ENCODE measurements at places on chromosomes 12 and 14. TPM values are rescaled to one million over a fixed set of nuclear protein-coding genes. Genes with fewer than 3 reads are reported as not detected.

TBX5 gene
- total RNA-seq: 8.4 TPM

GRCh38 chr12:4909734-4910501 is at the start of gene KCNA1:
Gene KCNA1, plus strand, starts transcription at chr12:4909905. Its CDS starts 1,474 bp downstream, at chr12:4911379.
- peaks cover 7% of the 10 kb centered on the region for H3K36me3 ChIP-seq
- peak within 1 kb of the TSS; percentile 64 for H3K4me3 ChIP-seq
- H3K27me3 ChIP-seq: peaks cover 48% of the 10 kb centered on the region
- no peak for DNase-seq
- no peak within 1 kb of the TSS for H3K27ac ChIP-seq
- peaks cover 17% of the 10 kb centered on the region for H3K4me1 ChIP-seq

DNA sequence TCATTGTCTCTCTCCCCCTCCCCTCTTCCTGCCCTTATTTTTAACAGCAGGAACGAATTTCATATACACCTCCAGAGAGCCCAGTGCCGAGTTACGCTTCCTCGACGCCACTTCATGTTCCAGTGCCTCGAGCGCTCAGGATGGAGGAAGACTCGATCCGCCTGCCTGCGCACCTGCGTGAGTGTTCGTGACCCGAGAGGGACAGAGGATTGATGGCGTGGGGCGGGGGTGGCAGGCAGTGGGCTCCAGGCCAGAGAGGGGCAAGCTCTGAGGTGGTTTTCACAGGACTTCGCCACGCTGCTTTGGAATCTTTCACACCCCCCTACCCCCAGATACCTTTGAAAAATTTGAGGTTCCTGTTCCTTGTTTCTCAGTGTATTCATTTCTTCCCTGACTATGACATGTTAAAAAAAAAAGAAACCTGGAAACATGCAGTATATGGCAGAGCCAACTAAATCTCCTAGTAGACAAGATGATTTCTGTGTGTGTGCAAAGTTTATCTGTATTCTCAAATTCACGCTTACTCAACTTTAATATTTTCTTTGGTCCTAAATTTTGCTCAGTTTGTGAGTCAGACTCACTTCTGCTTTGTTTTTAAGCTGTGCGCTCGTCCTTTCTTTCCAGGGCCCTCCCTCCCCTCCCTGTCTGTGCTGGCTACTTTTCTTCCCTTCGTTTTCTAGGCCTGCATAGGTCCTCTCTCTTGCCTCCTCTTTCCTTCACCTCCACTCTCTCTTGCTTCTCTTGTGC is 103.1 kb downstream of the ETV6 start:
- peaks cover 6% of the 10 kb centered on the region for H3K4me1 ChIP-seq
- no peak overlapping the region for H3K27ac ChIP-seq
- no peak for DNase-seq

- H3K36me3 ChIP-seq: peaks cover 58% of the 10 kb centered on the region
- H3K4me3 ChIP-seq: no peak overlapping the region
- H3K27me3 ChIP-seq: no peaks in the 10 kb centered on the region
- no peaks in the 10 kb centered on the region for H3K4me1 ChIP-seq
These were observed 52.2 kb downstream of the SPATA7 start for GRCh38 chr14:88437658-88438057.

GRCh38 chr12:121432740-121433480 is 33.0 kb downstream of the RNF34 start:
- H3K27me3 ChIP-seq: no peaks in the 10 kb centered on the region
- H3K4me3 ChIP-seq: no peak overlapping the region
- peaks cover 74% of the 10 kb centered on the region for H3K36me3 ChIP-seq
- H3K4me1 ChIP-seq: no peaks in the 10 kb centered on the region
- H3K27ac ChIP-seq: no peak overlapping the region

CSRNP2 gene
- 49.0 TPM for total RNA-seq

DNA sequence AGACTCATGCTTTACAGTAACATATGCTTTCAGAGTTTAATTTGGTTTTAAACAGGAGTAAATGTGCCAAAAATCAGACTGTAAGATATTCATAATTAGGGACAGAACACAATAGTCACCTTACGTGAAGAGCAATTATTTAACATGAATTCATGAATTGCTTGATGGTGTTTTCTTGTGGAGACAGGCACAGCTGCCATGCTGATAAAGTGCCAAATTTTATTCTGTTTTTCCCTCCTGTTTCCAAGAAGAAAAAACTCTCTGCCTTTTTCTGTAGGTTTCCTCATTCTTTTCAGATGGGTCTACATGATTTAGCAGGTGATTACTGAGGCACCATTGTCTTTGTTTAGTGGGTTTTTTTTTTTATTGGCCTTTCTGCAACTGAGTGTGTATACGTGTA is 80.1 kb downstream of the C12orf42 start:
- no peak overlapping the region for H3K4me3 ChIP-seq
- H3K27ac ChIP-seq: no peak overlapping the region
- peaks cover 5% of the 10 kb centered on the region for H3K4me1 ChIP-seq
- no peak for DNase-seq

GRCh38 chr14:96627811-96628775 is 125.9 kb downstream of the PAPOLA start:
- H3K36me3 ChIP-seq: no peaks in the 10 kb centered on the region
- H3K27me3 ChIP-seq: peaks cover 27% of the 10 kb centered on the region
- H3K4me3 ChIP-seq: no peak overlapping the region
- no peak overlapping the region for H3K27ac ChIP-seq
- H3K4me1 ChIP-seq: no peaks in the 10 kb centered on the region

GRCh38 chr12:8917751-8918150 is 3.4 kb downstream of the PHC1 start:
- peaks cover 14% of the 10 kb centered on the region for H3K4me1 ChIP-seq
- no peak overlapping the region for H3K27ac ChIP-seq
- H3K36me3 ChIP-seq: peaks cover 24% of the 10 kb centered on the region
- no peaks in the 10 kb centered on the region for H3K27me3 ChIP-seq
- H3K4me3 ChIP-seq: no peak overlapping the region
- no peak for DNase-seq

- H3K27me3 ChIP-seq: no peaks in the 10 kb centered on the region
- DNase-seq: no peak
- no peak overlapping the region for H3K4me3 ChIP-seq
- peaks cover 9% of the 10 kb centered on the region for H3K4me1 ChIP-seq
- no peaks in the 10 kb centered on the region for H3K36me3 ChIP-seq
These were observed 22.3 kb upstream of the SPTLC2 start for GRCh38 chr14:77638771-77639171.

PUS1 gene
- 25.5 TPM for total RNA-seq

- peaks cover 42% of the 10 kb centered on the region for H3K27me3 ChIP-seq
- H3K27ac ChIP-seq: no peak overlapping the region
- H3K4me3 ChIP-seq: no peak overlapping the region
- H3K4me1 ChIP-seq: no peaks in the 10 kb centered on the region
These were observed 6.2 kb downstream of the DTX1 start for GRCh38 chr12:113062502-113063395.

CLEC1A gene
- total RNA-seq: 0.32 TPM

DNA sequence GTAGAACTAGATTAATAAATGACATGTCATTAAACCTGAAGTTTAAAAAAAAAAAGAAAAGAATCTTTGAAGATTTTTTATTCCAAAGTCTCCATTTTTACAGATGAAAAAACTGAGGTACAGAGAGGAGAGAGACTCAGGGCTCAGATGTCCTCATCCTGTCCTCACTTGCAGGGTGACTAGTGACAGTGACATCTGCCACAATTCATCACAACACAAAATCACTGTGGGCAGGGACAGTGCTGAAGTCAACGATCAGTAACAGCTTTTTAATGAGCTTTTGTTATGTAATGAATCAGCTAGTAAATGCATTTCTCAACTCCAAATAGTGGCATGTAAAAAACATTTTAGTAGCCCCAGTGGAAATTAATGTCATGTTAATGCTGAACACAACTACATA is 138.5 kb downstream of the NTF3 start:
- H3K4me3 ChIP-seq: no peak overlapping the region
- no peak for DNase-seq
- H3K4me1 ChIP-seq: peaks cover 15% of the 10 kb centered on the region
- H3K27ac ChIP-seq: no peak overlapping the region

CCDC196 gene
- not detected for total RNA-seq

GRCh38 chr12:90342081-90342480 is 612.9 kb downstream of the CCER1 start:
- H3K36me3 ChIP-seq: no peaks in the 10 kb centered on the region
- H3K4me1 ChIP-seq: peaks cover 10% of the 10 kb centered on the region
- H3K27ac ChIP-seq: no peak overlapping the region
- no peak for DNase-seq
- H3K4me3 ChIP-seq: no peak overlapping the region

- peaks cover 55% of the 10 kb centered on the region for H3K4me1 ChIP-seq
- H3K27me3 ChIP-seq: no peaks in the 10 kb centered on the region
- H3K4me3 ChIP-seq: no peak overlapping the region
- DNase-seq: no peak
- no peaks in the 10 kb centered on the region for H3K36me3 ChIP-seq
- peak overlapping the region; percentile 93 for H3K27ac ChIP-seq
These were observed 21.0 kb upstream of the PLEKHG3 start for GRCh38 chr14:64683264-64683663.

FOXA1 gene
- 21.8 TPM for total RNA-seq

KCNMB4 gene
- total RNA-seq: 14.1 TPM

DNA sequence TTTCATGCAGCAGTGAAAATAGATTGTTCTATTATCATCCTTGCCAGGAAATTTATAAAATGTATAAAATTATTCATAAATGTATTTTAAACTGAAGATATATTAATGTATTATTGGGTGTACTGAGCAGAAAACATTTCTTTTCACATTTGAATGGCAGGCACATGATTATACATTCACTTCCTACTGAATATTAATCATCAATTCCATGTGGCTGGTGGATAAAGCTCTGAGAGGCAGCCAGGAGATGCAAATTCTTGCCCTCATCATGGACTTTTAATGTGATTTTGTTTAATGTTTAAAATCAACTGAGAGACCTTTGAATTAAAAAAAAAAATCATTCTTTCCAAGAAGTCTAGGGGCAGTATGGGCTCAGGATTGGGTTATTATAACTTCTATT is 40.8 kb downstream of the ANO6 start:
- H3K27ac ChIP-seq: no peak overlapping the region
- H3K4me3 ChIP-seq: no peak overlapping the region
- H3K27me3 ChIP-seq: no peaks in the 10 kb centered on the region
- no peaks in the 10 kb centered on the region for H3K36me3 ChIP-seq
- no peak for DNase-seq

- H3K4me1 ChIP-seq: no peaks in the 10 kb centered on the region
- no peak overlapping the region for H3K27ac ChIP-seq
- H3K36me3 ChIP-seq: no peaks in the 10 kb centered on the region
- no peak overlapping the region for H3K4me3 ChIP-seq
These were observed 131.1 kb downstream of the SLC8A3 start for GRCh38 chr14:70057519-70058136.

DNA sequence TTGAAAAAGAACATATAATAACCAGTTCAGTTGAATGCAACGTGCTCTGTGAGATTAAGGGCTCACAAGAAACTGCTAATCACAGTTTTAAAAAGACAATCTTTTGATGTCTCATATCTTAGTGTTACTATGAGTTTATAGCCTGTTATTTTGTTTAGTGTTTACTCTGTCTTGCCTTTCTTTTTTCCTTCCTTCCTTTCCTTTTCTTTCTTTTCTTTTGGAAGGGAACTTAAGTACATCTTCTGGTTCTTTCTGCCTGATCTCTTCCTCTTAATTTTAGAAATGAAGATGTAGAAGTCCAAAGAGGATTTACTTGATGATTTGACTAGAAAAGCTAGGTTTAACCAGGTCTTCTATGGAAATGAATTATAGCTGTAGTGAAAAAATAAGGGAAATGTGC is 38.2 kb downstream of the WNK1 start:
- DNase-seq: no peak
- H3K4me3 ChIP-seq: no peak overlapping the region
- no peaks in the 10 kb centered on the region for H3K36me3 ChIP-seq
- H3K27me3 ChIP-seq: no peaks in the 10 kb centered on the region

GRCh38 chr12:48414021-48414420 is 58.3 kb upstream of the ANP32D start:
- peaks cover 3% of the 10 kb centered on the region for H3K27me3 ChIP-seq
- no peaks in the 10 kb centered on the region for H3K4me1 ChIP-seq
- no peak overlapping the region for H3K27ac ChIP-seq
- no peak for DNase-seq
- H3K4me3 ChIP-seq: no peak overlapping the region
- no peaks in the 10 kb centered on the region for H3K36me3 ChIP-seq

DNA sequence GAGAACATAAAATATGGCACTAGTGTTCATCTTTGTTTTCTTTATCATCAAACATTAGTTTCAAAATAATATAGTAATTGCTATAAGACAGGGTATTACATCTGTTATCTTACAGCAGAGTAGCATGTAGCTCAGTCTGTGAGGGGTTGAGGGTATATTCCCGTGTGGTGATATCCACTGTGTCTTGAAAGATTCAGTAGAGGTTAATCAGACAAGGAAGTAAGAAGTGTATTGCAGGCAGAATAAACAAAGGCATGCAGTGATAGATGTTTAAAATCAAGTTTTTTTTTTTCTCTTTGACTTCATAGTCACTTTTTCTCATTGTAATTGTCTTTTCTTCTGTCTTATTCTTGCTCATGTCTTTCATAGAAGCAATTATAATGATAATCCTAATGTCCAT is 48.3 kb downstream of the METTL25 start:
- peaks cover 4% of the 10 kb centered on the region for H3K36me3 ChIP-seq
- DNase-seq: no peak
- H3K27me3 ChIP-seq: no peaks in the 10 kb centered on the region
- H3K27ac ChIP-seq: peak overlapping the region; percentile 13

Data from mesothelial cell of epicardium (in vitro differentiated cells).